ENCODE measurements at places on chromosomes 7 and 10.

DNA sequence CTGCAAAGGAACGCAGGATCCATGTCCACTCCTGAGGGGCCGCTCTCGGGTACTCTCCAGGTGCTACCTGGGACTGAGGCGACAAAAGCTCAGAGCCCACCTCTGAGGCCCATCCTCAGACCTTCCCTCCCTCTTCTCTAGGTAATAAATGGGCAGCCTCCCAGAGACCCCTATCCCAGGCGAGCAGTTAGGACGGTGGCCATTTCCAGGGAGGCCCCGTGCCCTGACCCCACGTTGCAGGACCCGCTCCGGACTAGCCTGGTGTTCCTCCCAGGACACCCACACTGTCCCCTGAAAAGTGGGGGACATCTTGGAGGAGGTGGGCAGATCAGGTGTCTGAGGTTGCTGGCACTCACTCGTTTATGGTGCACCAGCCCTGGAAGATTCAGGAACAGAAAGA, 44.3 kb downstream of the PRKAG2 start:
- no peak for DNase-seq

- no peak for DNase-seq
Measured at GRCh38 chr10:43407148-43407575, 1.8 kb downstream of the HNRNPF start.

DNA sequence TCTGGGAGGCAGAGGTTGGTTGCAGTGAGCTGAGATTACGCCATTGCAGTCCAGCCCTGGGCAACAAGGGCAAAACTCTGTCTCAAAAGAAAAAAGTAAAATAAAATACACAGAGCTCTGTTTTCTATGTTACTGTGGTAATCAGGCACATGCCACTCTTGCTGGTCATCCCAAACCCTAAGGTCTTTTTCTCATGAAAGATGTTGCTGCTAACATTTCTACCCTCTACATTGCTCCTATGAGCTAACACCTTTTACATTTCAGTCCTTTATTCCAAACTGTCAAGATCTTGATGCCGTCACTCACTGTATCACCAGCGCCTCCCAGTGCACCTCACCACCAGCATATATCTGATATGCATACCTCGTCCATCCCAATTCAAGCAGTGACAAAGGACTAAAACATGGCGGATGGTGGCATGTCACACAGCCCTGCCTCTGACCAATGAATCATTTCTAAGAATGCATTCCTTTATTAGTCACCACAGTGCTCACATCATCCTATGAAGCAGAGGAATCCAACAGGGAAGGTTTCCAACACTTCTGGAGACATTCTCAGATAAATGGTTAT, 4.3 kb downstream of the DAGLB start:
- DNase-seq, result no peak

DNA sequence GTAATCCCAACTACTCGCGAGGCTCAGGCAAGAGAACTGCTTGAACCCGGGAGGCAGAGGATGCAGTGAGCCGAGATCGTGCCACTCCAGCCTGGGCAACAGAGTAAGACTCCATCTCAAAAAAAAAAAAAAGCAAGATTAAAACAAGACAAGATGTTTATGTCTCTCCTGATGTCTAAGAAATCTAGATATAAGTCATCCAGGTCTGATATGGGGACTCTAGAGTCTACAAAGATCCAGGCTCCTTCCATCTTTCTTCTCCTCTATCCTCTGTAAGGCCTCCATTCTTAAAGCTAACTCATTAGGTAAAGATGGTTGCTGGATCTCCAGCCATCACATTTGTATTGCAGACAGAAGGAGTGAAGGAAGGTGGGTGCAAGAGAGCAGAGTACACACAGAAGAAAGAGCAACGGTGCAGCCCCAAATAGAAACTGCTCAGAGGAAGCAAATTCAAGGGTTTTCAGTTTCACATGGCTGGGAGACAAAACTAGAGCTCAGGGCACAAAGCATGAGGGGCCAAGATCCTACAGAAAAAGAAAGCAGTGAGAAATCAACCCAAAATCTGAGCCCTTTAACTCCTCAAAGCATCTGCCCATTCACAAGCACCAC, 57.6 kb downstream of the USP6NL start:
- DNase-seq, result no peak

DNA sequence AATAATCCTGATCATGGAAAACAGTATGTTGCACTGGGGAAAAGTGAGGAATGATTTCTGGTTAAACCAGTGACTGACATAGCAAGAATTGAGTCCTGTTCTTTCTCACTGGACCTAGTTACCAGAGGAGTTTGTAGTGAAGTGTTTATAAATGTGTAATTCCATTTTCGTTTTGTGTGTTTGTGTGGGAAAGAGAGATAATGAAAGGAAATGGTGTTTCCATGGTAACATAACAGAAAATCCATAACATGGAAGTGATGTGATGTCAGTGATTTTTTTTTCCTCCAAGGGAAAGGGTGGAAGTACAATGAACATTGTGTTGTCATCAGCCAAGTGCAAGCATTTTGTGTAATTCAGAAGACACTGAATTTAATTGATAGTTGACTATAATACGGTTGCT, 283.9 kb downstream of the PLXDC2 start:
- DNase-seq, result no peak

DNA sequence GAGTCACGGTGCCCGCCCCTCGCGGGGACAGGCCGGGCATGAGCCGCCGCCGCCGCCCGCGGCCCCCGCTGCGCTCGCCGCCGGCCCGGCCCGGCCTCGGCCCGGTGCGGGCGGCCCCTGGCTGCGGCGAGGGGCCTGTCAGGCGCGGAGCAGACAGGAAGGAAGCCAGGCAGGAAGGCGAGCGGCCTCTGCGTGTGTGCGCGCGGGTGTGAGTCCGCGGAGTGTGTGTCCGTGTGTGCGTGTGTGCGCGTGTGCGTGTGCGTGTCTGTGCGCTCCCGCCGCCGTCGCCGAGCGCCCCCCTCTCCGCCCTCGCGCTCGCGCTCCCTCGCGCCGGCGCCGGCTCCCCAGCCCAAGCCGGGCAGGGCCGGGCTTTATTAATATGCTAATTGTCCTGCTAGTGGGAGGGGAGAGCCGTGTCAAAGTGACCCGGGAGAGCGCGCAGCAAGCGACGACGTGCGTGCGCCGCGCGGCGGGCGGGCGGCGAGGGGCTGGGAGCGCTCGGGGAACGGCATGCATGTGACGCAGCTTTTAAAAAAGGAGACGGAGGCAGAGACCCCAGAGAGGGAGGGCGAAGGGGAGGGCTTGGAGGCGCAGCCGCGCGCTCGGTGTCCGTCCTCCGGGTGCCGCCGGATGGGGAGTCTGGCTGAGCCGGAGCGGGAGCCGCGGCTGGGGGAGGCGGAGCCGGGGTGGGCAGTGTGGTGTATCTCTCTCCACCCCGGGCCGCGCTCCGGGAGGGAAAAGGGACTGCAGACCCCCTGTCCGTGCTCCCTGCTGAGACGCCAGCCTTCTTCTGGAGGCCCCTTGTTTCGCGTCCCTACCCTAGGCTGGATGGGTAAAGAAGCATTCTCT, at the start of gene LDB1:
LDB1 (minus strand) TSS at position 227 of the 849 bp plus-strand sequence. CDS start 258 bp downstream, outside the sequence.
- DNase-seq, result peak; percentile 42

DNA sequence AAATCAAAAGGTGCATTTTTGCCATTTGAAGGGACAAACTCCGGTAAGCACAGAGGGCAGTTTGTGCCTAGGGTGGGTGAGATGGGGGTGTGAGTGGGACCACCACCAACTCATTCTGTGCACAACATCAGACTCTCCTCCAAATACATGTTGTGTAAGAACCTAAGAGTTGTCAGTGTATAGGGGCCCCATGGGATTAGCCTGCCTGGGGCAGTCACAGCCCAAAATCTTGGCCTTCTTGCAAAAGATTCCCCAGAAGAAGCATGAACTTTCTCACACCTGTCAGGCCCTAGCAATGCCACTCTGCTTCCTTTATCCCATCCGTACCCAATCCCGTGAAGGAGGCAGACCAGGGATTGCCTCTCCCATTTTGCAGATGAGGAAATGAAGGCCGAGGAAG, 47.1 kb upstream of the NANOS1 start:
- no peak for DNase-seq

- DNase-seq, result no peak
Measured at GRCh38 chr7:140475747-140476333, 3.5 kb downstream of the MKRN1 start.

DNA sequence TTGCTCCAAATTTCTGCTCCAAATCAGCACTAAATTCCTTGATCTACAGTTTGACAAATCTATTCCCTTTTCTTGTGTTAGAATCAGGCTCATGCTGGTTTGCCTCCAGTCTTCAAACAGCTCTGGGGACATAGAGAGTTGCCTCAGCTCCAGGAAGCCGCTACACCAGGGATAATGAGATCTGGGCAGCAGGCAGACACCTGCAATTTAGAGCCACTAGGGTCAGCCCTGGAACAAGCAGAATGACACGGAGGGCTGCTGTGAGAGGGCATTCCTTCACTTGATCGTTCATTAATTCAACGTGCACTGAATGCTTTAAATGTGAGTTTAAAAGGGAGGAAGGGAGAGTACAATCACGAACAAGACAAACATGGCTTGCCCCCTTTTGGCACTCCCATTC, 3.7 kb upstream of the ELMO1 start:
- DNase-seq, result no peak

- no peak for DNase-seq
Measured at GRCh38 chr10:130495116-130495862, 359.1 kb downstream of the GLRX3 start.

GRCh38 chr10:26624006-26624405, 73.5 kb upstream of the PDSS1 start:
- no peak for DNase-seq

GRCh38 chr10:26887611-26888215, 27.0 kb upstream of the ABI1 start:
- DNase-seq, result no peak

DNA sequence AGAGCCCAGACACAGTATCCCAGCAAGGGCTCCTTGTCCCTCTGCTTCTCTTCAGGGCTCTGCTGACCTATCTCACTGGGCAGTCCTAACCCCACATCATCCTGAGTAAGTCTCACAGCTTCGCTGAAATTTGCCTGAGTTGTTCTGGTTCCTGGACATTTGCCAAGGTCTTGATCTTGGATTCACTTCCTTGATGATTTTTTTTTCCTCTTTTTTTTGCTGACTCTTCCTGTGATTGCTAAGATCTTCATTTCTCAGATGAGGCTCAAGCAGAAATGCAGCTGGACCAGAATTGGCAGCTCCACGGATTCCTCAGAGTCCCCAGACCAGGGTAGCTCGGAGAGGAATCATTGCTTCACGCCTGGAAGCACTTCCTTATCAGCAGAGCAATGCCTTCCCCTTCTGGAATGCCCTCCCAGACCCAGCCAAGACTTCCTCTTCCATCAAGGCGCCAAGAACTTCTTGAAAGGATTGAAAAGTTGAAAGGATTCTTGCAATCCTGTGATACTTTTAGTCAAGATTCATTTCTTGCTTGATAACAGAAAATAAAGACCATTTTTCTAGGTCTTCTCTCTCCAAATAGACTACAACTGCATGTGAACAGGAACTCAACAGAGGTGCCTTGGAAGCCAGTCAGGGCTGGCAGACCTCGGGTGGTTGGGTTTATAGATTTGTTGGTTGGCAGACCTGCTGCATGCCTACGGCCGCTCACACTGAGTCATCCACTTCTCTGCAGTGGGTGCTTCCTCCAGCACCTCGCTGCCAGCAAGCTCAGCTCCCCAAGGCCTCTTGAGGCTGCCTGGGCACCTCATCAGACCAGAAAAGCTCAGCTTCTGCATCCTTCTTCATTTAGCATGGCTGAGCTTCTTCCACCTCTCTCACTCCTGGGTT, 8.8 kb upstream of the AFAP1L2 start:
- DNase-seq, result peak; percentile 18

DNA sequence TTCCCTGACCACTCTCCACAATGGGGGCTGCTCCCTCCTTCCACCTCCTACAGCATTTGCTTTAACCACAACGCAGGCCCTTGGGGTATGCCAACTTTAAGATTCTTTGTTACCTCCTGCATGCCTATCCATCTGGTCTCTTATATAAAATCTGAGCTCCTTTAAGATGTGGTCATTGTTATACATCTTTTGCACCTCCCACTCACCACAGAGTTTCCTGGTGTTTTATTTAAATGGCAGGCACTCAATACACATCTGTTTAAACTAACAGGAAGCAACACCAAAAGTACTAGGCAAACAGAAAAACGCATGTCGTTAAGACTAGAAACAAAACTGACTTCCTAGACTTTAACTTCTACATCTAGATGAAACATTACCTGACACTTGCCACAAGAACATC, 36.3 kb downstream of the SLC25A13 start:
- no peak for DNase-seq

- DNase-seq, result no peak
Measured at GRCh38 chr7:149444287-149444686, 16.6 kb downstream of the ZNF777 start.

- no peak for DNase-seq
Measured at GRCh38 chr10:104323085-104323484, 15.2 kb downstream of the ITPRIP start.

GRCh38 chr10:20871970-20872369, 25.1 kb downstream of the NEBL start:
- DNase-seq, result no peak

GRCh38 chr7:150369748-150370501, 1.3 kb downstream of the REPIN1 start:
- no peak for DNase-seq

GRCh38 chr7:21169667-21170580, 258.0 kb upstream of the SP4 start:
- DNase-seq, result no peak

- no peak for DNase-seq
Measured at GRCh38 chr7:148772297-148773089, 73.8 kb downstream of the CUL1 start.

DNA sequence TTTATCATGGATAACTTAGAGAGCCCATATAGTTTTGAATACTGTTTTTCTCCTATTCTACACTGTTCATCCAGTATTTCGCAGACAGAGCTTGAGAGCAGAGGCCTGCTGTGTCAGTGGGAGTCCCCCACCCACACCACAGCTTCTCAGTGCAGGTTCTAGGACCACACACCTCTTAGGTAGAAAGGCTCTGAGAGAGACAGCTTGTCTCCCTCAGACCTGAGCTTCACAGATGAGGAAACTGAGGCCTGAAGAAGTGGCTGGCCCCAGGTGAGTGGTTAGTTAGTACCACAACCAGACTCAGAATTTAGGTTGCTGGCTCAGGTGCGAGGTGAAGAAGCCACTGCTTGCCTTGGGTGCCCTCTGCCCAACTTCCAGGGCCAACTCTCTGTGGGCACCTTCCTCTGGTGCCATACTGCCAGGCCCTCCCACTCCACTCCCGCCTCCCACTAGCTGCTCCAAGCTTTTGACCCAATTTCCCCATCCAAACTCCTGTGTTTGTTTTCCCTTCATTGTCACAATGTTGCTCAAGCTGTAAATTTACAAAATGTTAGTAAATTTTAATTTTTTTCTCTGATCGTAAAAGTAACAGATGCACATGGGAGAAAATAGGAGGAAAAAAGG, 7.6 kb upstream of the HILPDA start:
- DNase-seq, result no peak

GRCh38 chr10:16867556-16867955, 50.3 kb upstream of the RSU1 start:
- no peak for DNase-seq

- no peak for DNase-seq
Measured at GRCh38 chr7:74514131-74514591, 60.5 kb downstream of the GTF2IRD1 start.

GRCh38 chr7:50684011-50684712, 98.5 kb downstream of the GRB10 start:
- DNase-seq, result no peak

GRCh38 chr7:151010307-151011096, 13.8 kb downstream of the ATG9B start:
- no peak for DNase-seq

Data from thoracic aorta (tissue), 2 donors.